Stimulated activated CD4-positive, alpha-beta T cell treated with anti-CD3 and anti-CD28 coated beads, Interleukin-1b, Interleukin-23, amount 100 ng/mL, for 1 hour (primary cell): ENCODE measurements at places on chromosomes 1 and 21.

DNA sequence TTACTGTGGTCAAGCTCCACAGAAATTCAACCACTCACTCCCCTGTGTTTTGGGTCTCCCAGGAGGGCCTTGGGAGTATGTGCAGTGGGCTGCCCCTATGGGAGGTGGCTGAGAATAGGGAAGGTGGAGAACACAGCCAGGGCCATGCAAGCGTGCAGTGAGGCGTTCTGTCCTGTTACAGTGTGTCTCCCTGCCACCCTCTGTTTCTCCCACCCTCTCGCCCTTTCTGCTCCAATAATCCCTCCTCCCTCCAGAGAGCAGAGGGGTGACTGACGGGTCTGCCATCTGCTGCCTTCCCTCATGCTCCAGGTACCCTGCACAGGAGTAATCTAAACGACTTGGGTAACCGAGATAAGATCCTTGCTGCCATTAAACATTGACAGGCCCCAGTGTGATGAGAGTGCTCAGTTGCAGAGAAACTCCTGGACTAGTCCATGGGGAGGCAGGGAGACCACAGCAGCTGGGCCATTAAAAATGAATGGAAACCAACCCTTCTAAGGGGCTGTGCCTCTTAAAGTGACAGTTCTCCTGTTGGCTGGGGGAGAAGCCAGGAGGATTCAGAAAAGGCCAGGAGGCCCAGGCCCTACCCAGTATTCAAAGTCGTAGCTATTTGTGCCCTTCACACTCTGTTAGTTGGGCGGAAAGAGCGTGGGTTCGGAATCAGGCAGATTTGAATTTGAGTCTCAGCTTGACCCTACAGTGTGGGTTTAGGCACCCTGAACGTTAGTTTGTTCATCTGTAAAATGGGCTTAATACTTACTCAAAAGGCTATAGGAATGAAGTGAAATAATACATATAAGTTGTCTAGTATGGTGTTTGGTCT lies 22.4 kb upstream of the BTG2 start:
- DNase-seq, result no peak

- DNase-seq, result no peak
Observed at GRCh38 chr1:241292973-241293372, 64.0 kb downstream of the RGS7 start.

GRCh38 chr1:212944229-212944901 lies 6.0 kb upstream of the VASH2 start:
- DNase-seq, result no peak

GRCh38 chr1:28359592-28360239 lies 9.8 kb upstream of the PHACTR4 start:
- DNase-seq, result peak; percentile 57

GRCh38 chr1:103516693-103517092 lies 8.8 kb upstream of the RNPC3 start:
- DNase-seq, result no peak

DNA sequence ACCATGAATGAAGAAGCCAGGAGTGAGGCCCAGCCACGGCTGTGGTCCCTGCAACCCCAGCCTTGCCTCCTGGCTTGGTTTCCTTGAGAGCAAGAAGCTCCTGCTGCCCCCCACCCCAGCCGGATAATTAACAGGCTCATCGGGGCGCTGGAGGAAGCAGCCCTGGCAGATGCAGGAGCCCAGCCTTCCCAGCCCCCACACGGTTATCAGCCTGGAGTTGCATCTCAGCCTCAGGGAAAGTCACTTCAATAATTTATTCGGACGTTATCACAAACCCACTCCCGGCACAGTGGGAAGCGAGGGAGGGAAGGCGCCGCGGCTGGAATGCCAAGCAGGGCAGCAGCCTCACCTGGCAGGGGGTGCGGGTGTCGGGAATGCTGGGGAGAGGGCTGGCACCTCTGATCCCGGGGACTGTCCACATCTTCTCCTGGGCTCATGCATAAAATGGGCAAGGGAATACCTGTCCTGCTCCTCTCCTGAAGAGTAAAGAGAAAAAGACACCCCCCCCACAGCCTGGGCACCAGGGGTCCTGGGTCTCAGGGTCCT lies 43.3 kb upstream of the LRP8 start:
- DNase-seq, result no peak

GRCh38 chr1:46133181-46133658 lies 791 bp upstream of the PIK3R3 start:
- DNase-seq, result no peak

DNA sequence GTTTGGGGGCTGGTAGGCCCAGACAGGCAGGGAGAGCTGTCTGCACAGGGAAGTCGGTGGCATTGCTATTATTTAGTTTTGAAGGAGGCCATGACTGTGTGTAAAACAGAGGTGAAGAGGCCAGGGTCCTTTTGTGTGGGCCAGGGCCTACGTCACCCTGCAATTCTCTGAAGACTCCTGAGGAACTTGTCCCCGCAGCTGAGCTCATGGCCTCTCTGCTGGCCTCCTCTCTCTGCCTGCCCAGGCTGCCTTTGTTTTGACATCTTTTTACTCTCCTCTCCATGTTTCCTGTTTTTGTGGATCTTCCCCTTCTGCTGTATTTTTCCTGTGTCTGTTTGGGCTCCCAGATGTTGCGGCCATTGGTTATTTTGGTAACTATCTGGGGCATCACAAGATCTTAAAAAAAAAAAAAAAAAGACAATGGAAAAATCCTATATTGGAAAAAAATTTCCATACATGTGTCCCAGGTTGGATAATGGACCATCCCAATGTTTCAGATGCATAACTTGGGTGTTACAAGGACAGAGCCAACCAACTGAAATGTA lies 280.7 kb downstream of the RPS6KC1 start:
- no peak for DNase-seq

GRCh38 chr1:27961646-27962221 lies 2.0 kb downstream of the XKR8 start:
- DNase-seq, result no peak

GRCh38 chr1:203204756-203205155 lies 18.3 kb upstream of the CHI3L1 start:
- no peak for DNase-seq

GRCh38 chr1:6783936-6784559 lies 1.2 kb upstream of the CAMTA1 start:
- DNase-seq, result no peak

GRCh38 chr1:9044236-9044635 lies 18.0 kb upstream of the SLC2A7 start:
- DNase-seq, result no peak

- DNase-seq, result no peak
Observed at GRCh38 chr1:9912264-9912936, 2.3 kb upstream of the CTNNBIP1 start.

- DNase-seq, result no peak
Observed at GRCh38 chr1:89686520-89686919, 53.6 kb downstream of the LRRC8C start.

DNA sequence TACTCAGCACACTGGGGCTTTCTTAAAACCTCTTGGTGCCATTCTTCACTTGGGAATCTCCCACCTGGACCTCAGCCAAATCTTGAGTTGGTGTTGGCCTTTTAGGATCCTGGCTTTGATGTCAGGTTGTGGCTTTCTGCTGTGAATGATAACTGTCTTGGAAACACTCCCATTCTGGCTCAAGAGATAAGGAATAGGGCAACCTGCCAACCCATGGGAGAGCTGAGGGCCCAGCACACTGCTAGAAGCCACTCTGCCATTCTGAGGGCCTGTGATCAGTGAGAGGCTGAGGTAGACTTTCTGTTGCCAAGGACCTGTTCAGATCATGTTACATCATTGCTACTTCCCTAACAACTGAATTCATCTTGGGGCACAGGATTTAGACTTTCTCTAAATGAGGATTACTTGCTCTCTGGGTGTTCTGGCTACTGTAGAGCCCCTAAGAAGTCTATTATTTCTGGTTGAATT lies 45.8 kb downstream of the TTC39A start:
- DNase-seq, result no peak

DNA sequence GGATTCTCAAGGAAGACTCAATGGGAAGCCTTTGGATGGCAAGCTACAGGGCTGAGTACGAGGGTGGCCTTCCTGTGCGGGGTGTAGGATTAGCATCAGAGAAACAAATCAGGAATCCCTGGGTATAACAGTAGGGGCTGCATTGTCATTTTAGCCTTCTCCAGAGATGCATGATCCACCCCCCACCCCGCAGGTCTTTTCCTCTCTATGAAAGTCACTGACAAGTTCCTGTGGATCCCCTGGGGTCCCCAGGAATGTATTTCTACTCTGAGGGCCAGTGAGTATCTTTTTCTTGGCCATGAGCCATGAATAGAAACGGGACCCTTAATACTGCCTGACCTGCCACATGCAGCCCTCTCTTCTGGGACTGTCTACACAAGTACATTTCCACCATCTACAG lies 473.0 kb upstream of the VAMP3 start:
- DNase-seq, result no peak

DNA sequence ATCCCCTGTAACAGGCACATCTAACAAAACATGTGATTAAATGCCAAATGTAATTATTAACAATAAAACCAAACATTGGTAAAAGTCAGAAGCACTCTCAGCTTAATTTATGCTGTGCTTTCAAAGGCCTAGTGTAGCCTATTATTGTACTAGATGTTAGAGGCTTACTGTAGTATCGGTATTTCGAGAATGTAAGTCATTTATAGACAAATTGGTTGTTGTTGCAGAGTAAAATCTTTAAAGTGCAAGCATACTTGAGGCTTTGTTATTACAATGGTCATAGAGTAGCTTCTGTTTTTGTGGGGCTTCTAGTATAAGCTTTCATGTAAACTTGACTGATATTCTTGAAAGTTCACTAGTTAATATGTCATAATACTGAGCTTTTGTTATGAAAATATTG lies 965.8 kb downstream of the PLA2G4A start:
- DNase-seq, result no peak

DNA sequence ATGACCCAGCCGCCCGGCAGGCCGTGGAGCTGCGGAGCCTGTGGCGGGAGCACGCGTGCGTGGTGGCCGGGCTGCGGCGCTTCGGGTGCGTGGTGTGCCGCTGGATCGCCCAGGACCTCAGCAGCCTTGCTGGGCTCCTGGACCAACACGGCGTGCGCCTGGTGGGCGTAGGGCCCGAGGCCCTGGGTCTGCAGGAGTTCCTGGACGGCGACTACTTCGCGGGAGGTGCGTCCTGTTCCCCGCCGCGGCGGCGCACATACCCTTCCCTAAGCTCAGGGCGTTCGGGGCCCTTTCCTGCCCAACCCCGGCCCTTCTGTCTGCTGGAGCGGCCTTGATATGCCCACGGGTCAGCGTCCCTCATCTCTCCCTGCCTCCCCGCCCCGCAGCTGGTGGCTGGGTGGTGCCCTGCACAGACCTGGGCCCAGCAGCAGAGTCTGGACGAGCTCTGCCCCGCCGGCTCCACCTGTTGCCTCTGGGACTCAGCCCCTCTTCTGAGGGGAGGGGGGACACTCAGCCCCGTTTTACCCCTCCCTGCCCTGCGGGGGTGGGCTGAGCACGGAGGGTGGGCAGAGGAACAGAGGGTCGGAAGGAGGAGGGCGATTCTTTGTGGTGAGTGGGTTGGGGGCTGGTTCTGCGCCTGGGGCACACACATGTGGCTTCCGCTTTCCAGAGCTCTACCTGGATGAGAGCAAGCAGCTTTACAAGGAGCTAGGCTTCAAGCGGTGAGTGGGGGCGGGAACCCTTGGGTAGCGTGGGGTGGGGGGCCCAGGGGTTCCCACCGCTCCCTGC lies 688 bp downstream of the PRXL2B start:
- no peak for DNase-seq

DNA sequence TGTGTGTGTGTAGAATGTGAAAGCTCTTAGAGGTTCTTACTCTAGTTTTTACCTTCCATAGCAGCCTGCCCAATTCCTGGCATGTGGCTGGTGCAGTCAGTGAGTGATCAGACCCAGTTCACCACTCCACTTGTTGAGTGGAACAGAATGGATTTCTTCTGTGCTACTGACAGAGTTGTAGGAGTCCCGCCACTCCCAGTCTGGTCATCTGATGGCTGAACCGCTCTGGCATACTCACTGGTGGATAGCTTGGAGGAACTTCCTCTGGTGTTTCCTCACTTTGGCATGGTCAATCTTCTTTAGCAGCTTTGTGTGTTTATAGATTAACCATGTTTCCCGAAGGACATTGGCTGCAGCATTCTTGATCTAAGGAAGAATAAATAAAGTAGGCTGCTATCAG lies 106.7 kb upstream of the ADAR start:
- DNase-seq, result no peak

DNA sequence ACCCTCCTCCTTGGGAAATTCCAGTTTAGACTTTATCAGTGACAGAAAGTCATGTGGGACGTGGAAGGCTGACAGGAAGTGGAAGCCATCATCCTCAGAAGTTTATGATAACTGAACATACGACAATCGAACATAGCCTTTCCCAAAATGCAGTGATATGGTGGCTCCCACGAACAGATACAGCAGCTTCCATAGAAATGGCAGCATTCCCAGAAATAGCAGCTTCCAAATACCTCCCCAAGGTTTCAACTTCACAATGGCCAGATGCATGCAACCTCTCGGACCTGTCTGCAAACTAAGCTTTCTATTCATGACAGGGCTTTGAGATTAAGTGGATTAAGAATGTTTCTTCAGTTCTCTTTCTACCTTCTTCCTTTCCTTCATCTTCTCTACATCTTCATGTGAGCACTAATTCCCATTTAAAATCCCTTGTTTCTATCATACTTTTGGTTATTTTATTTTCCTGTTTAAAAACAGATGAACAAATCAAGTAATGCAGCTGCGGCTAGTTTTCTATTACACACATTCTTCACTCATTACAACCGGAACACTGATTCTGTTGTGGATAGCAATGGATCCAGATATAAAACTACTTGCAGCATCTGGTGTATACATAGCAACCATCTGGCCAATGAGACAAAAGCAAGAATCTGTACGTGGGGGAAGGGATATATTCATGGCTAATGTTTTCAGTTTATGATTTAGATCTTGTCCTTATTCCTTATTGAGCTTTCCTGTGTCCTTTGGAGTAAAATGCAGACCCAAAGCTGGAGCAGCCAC lies 304.8 kb downstream of the BRINP3 start:
- DNase-seq, result no peak

DNA sequence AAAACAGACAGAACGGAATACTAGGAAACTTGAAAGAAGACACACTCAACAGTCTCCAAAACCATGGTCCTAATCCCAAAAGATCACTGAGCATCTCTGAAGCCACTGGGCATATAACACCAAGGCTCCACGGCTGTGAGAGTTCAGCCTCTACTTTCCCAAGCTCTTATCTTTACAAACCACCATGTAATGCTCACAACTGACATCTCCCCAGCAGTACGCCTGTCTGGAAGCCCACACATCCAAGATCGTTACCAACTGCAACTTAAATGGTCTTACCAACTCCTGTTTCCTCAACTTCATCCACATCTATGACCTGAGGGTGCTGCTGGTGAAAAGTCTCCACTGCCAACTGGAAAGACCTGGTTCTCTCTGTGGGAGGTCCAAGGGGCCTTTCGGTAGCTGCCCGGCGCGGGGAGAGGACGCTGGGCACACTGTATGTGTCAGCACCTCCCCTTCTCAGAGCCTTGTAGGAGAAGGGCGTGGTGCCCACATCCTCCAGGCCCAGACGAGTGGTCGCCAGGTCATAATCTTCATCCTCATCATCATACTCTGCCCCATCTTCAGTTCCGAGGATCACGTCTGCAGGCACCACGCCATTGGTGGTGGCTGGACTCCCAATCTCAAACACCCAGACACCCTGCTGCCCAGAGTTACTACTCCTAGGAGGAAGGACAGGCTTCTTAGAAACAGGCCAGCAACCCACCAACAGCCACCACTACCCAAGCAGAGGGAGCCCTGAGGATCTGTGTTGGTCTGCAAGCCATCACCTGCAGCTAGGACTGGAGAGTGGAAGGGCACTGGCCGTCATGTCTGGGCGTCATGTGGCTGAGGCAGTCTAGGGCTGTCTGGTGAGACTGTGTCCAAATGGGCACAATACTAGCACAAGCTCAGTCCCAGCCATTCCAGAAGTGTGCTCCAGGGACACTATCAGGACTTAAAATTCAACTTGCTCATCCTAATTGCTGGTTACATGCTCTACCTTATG lies 23.0 kb downstream of the NID1 start:
- no peak for DNase-seq
